ENCODE measurements at places on chromosomes 13 and 19. TPM values are rescaled to one million over a fixed set of nuclear protein-coding genes. Genes with fewer than 3 reads are reported as not detected.

DNA sequence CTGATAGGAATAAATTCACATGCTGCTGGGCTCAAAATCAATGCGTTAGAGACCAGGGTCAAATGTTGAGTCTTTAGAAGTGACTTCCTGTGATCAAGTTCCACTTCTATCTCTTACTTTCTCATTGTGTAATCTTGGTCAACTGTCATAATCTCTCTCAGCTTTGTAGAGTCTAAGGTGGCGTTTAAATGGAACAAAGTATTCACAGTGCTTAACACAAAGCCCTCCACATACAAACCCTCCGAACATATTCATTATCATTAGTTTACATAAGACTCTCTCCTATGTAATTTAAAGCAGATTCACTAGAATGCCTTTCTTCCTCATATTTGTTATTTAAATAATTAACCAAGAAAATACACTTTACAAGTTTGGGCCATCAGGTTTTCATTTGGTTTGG lies 1044.1 kb downstream of the EFNB2 start:
- H3K4me3 ChIP-seq, result no peak overlapping the region
- H3K27me3 ChIP-seq, result no peaks in the 10 kb centered on the region
- H3K4me1 ChIP-seq, result no peaks in the 10 kb centered on the region
- H3K27ac ChIP-seq, result no peak overlapping the region

DNA sequence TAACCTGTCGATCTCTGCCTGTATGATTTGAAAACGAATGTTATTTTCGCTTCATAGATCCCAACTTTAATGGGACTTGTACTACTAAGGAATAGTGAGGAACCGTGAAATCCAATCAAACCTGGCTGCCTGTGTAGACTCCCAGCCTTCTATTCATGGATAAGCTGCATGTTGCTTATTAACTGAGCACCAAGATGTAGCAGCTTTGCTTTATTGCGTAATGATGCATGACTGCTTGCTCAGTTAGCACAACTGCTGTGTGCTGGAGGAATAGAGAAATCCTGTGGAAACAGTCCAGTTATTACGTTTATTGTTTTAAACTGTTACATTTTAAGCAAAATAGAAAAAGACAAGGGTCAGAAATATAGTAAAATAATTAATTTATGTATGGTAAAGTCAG lies 108.2 kb downstream of the SHISA2 start:
- peaks cover 3% of the 10 kb centered on the region for H3K4me1 ChIP-seq
- H3K4me3 ChIP-seq, result no peak overlapping the region
- DNase-seq, result no peak
- no peaks in the 10 kb centered on the region for H3K36me3 ChIP-seq
- no peaks in the 10 kb centered on the region for H3K27me3 ChIP-seq

GRCh38 chr19:18317961-18318800 lies 4.7 kb downstream of the LSM4 start:
- no peak for DNase-seq
- H3K4me1 ChIP-seq, result peaks cover 42% of the 10 kb centered on the region
- no peaks in the 10 kb centered on the region for H3K27me3 ChIP-seq

DNA sequence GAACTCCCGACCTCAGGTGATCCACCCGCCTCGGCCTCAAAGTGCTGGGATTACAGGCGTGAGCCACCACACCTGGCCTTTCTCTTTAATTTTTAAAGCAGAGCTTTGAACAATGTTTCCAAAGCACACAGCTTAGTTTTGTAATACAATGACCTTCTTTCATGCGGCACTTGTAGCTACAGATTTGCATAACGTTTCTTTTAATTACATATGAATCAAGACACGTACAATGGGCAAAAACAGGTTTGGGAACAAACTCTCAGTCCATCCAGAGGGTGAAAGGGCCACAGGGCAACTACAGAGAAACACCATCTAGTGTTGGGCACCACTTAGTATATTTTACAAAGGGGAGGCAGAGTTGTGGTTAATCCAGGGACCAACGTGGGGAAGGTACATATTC lies 19.0 kb upstream of the S1PR4 start:
- DNase-seq, result no peak
- H3K36me3 ChIP-seq, result no peaks in the 10 kb centered on the region
- no peak overlapping the region for H3K4me3 ChIP-seq
- H3K27ac ChIP-seq, result no peak overlapping the region

- H3K4me3 ChIP-seq, result no peak overlapping the region
- H3K27me3 ChIP-seq, result no peaks in the 10 kb centered on the region
- no peak overlapping the region for H3K27ac ChIP-seq
- H3K36me3 ChIP-seq, result no peaks in the 10 kb centered on the region
These were observed 67.4 kb upstream of the UBAC2 start for GRCh38 chr13:99133230-99133629.

- no peak overlapping the region for H3K4me3 ChIP-seq
- no peak for DNase-seq
- peaks cover 7% of the 10 kb centered on the region for H3K27me3 ChIP-seq
- H3K27ac ChIP-seq, result no peak overlapping the region
These were observed 154.6 kb downstream of the FLT1 start for GRCh38 chr13:28340272-28340793.

DNA sequence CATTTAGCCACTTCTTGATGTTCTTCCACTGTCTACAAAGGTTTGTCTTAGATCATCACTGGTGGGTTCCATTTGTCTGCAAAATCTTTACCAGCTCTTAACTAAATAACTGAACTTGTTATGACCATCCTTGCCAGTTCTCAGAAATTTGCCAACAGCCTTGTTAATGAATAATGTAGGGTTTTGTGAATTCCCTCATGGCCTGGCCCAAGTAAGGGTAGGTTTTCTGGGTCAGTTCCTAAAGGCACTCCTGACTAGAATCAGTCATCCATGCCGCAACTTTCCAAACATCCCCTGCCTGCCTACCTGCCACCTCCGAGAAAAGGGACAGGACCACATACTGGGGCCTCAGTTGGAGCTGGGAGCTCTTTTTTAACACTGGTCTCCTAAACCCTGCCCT lies 4.0 kb downstream of the COL4A1 start:
- no peak overlapping the region for H3K4me3 ChIP-seq
- H3K27me3 ChIP-seq, result peaks cover 4% of the 10 kb centered on the region
- peaks cover 71% of the 10 kb centered on the region for H3K4me1 ChIP-seq
- H3K27ac ChIP-seq, result peak overlapping the region; percentile 99

DNA sequence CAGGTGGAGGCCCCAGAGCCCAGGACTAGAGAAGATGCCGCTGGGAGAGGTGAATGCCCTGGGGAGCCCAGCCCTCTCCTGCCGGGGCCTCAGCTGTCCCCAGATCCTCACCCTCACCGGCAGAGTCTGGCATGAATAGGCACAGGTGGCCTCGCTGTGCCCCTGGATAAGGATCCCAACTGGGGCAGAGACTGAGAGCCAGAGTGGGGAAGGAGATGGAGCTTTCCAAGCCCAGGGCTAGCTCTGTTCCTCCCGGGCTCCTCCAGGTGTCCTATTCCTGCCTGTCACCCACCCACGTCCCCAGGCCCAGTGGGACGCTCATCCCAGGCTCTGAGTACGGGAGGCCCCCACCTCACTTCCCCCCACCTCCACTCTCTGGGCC lies 16.5 kb downstream of the PRR36 start:
- DNase-seq, result no peak
- peaks cover 25% of the 10 kb centered on the region for H3K4me1 ChIP-seq
- H3K36me3 ChIP-seq, result peaks cover 16% of the 10 kb centered on the region
- H3K27me3 ChIP-seq, result peaks cover 8% of the 10 kb centered on the region
- H3K4me3 ChIP-seq, result no peak overlapping the region
- no peak overlapping the region for H3K27ac ChIP-seq

DNA sequence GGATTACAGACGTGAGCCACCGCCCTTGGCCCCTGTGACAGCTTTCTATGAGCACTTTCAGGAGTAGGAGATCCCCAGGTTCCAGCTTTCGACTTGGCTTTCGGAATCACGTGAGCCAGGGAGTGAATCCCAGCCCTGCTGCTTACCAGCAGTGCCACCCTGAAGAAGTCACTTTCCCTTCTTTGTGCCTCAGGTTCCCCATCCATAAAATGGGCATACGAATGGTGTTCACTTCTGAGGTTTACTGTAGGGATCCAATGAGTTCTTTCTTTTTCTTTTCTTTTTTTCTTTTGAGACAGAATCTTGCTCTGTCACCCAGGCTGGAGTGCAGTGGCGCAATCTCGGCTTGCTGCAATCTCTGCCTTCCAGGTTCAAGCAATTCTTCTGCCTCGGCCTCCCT lies 4.3 kb upstream of the HOMER3 start:
- no peaks in the 10 kb centered on the region for H3K27me3 ChIP-seq
- peaks cover 12% of the 10 kb centered on the region for H3K4me1 ChIP-seq
- no peak overlapping the region for H3K4me3 ChIP-seq
- no peak overlapping the region for H3K27ac ChIP-seq

GRCh38 chr13:68676513-68677115 lies 1431.0 kb upstream of the ATXN8OS start:
- no peak overlapping the region for H3K4me3 ChIP-seq
- H3K4me1 ChIP-seq, result no peaks in the 10 kb centered on the region
- no peaks in the 10 kb centered on the region for H3K27me3 ChIP-seq
- no peak overlapping the region for H3K27ac ChIP-seq
- no peaks in the 10 kb centered on the region for H3K36me3 ChIP-seq

GRCh38 chr19:44552324-44552723 lies 22.8 kb upstream of the CEACAM20 start:
- no peak overlapping the region for H3K27ac ChIP-seq
- H3K27me3 ChIP-seq, result no peaks in the 10 kb centered on the region
- no peak overlapping the region for H3K4me3 ChIP-seq
- no peaks in the 10 kb centered on the region for H3K36me3 ChIP-seq

GRCh38 chr19:18529782-18530181 lies 7.9 kb upstream of the ELL start:
- no peak overlapping the region for H3K27ac ChIP-seq
- no peaks in the 10 kb centered on the region for H3K4me1 ChIP-seq
- no peak for DNase-seq
- H3K36me3 ChIP-seq, result peaks cover 44% of the 10 kb centered on the region
- H3K27me3 ChIP-seq, result no peaks in the 10 kb centered on the region

GRCh38 chr19:4582980-4583842 lies 23.7 kb upstream of the SEMA6B start:
- peaks cover 48% of the 10 kb centered on the region for H3K27me3 ChIP-seq
- no peak overlapping the region for H3K4me3 ChIP-seq
- DNase-seq, result no peak
- no peak overlapping the region for H3K27ac ChIP-seq

ZNF154 gene
- 5.0 TPM for total RNA-seq

- H3K4me3 ChIP-seq, result no peak overlapping the region
- no peak for DNase-seq
- no peak overlapping the region for H3K27ac ChIP-seq
- no peaks in the 10 kb centered on the region for H3K27me3 ChIP-seq
- no peaks in the 10 kb centered on the region for H3K36me3 ChIP-seq
These were observed 10.2 kb upstream of the TMEM160 start for GRCh38 chr19:47058621-47059022.

DNA sequence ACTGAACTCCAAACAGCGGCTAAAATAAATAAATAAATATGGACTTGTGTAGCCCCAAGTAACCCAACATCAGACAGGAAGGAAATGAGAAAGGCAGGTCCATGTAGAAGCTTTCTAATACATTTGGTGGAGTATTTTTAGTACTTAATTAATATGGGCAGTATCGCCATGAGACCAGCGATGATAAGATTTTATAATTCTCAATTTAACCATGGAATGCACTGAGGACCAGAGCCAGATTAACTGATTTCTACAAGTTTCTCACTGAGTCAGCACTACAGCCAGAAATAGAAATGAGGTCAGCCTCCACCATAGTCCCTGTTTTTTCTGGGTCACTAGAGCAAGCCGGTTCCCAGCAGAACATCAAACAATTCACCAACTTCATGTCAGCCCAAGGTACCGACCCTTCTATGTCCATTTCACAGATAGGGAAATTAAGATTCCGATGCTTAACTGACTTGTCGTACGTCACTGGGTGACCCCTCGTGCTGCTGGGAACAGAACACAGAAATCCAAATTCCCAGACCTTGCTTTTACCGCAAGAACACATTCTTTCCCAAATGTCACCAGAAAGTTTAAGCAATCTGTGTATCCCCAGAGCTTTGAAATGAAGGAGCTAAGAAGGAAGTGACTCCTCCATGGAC lies 90.4 kb downstream of the COL4A1 start:
- no peak overlapping the region for H3K4me3 ChIP-seq
- H3K4me1 ChIP-seq, result peaks cover 77% of the 10 kb centered on the region
- peaks cover 26% of the 10 kb centered on the region for H3K36me3 ChIP-seq
- no peaks in the 10 kb centered on the region for H3K27me3 ChIP-seq

GRCh38 chr13:113407103-113407530 lies 43.2 kb upstream of the GRTP1 start:
- H3K27me3 ChIP-seq, result no peaks in the 10 kb centered on the region
- no peak overlapping the region for H3K27ac ChIP-seq
- no peaks in the 10 kb centered on the region for H3K36me3 ChIP-seq

Measured in esophagus muscularis mucosa (tissue), 4 donors.